ENCODE measurements at places on chromosomes 3 and 15.

- DNase-seq, result no peak
These were observed 38.8 kb upstream of the SPTBN5 start for GRCh38 chr15:41932511-41933289.

GRCh38 chr3:123783811-123784210 lies 100.3 kb downstream of the MYLK start:
- DNase-seq, result no peak

DNA sequence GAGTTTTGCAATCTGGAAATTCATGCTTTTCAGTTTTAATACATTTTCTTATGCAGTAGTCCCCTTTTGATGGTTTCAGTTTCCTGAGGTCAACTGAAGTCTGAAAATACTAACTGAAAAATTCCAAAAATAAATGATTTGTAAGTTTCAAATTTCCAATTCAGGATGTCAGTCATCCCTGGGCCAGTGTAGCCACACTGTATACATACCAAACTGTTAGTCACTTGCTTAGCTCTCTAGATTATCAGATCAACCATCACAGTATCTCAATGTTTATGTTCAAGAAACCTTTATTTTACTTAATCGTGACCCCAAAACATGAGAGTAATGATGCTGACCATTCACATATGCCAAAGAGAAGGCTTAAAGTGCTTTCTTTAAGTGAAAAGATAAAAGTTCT lies 715.5 kb downstream of the GBE1 start:
- no peak for DNase-seq

DNA sequence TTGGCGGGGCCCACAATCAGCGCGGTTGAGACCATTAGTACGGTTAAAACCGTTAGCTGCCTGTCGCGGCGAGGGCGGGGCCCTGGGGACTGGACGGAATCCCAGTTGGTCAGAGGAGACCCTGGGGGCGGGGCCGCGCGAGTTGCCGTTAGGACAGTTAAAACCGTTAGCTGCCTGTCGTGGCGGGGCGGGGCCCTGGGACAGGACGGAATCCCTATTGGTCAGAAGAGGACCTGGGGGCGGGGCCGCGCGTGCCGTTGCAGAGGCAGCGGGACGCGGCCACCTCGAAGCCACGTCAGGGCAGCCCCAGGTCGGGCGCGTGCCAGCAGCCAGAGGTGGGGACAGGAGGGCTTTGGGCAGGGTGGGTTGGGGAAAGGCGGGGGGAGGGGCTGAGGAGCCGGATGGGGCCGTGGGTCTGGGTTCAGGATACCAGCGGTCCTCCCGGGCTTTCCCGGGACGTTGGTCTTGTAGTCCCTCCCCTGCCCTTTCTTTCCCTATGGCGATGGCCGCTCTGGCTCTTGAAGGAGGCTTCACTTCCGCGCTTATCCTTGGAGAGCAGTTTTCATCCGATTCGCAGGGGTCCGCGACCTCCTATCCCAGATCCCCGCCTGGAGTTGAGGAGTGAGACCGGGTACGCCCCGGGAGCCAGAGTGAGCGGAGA lies 28.0 kb downstream of the KLHDC8B start:
- no peak for DNase-seq

DNA sequence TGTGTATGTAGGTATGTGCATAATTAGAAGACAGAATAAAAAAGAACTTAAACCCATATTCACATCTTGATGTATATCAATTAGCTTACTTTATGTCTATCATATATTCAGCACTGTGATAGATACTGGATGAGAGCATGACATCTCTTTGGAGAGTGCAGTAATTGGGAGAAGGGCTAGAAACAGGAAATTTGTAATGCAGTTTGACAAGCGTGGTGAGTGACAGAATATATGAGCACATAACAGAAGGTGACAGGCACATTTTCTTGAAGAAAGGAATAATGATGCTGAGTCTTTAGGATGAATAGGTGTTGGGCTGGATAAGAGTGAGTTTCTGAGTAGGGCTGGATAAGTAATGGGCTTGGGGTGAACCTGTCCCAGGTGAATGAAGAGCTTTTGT lies 680.3 kb upstream of the ZNF385D start:
- no peak for DNase-seq

DNA sequence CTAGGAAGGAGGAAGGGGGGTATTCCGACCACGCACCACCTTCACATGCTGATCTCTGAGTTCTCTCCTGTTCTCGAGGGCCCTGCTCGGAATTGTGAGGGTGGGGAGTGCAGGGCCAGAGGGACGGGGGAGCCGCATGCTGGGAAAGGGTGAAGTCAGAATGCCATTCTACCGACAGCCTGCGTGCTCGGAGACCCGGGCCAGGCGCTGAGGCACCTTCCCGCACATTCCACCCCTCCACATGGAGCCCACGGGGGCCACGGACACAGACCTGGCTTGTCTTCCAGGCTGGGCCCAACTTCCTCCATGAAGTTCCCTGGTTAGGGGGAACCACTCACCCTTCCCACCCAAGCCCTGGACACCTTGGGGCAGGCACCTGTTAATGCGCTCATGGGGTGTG lies 28.7 kb upstream of the PIGZ start:
- no peak for DNase-seq

GRCh38 chr15:91099616-91099994 lies 452 bp upstream of the SV2B start:
- DNase-seq, result no peak

- DNase-seq, result no peak
These were observed 143.9 kb downstream of the MAGI1 start for GRCh38 chr3:65894679-65895453.

DNA sequence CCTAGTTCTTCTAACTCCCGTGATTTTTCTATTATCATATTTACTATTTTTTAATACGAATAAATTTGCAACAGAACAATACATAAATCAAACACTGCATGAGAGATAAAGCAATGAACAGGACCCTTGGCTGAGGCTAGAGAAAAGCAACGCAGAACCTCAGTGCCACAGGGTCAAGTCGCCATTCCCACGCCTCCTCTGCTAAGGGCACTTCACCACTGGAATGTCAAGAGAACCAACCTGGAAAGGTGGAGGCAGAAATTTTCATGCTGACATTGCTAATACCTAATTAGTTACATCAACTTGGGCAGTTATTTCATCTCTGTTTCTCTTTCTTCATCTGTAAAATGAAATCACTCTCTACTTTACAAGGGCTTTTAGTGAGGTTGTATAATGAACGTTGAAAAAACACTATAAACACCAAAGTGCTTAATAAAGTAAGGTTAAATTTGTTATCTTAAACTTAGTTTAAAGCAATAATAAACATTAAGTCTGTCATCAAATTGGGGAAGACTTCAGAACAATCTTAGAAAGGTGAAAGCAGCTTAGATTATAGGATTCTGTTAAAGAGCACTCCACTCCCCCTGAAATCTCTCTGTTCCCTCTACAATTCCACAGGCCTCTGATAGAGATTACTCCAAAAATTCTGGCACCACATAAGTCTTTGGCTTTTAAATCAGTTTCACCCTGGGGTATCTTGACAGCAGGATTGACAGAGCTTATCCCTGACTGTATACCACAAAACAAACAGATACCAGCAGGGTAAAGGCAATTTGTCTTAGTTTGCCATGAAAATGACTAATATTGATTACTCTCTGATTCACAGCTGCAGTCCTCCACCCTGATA lies 41.9 kb downstream of the PLCH1 start:
- DNase-seq, result no peak

GRCh38 chr15:101498076-101498716 lies 8.7 kb upstream of the PCSK6 start:
- DNase-seq, result no peak

- no peak for DNase-seq
These were observed 25.6 kb upstream of the NR2E3 start for GRCh38 chr15:71784719-71785118.

DNA sequence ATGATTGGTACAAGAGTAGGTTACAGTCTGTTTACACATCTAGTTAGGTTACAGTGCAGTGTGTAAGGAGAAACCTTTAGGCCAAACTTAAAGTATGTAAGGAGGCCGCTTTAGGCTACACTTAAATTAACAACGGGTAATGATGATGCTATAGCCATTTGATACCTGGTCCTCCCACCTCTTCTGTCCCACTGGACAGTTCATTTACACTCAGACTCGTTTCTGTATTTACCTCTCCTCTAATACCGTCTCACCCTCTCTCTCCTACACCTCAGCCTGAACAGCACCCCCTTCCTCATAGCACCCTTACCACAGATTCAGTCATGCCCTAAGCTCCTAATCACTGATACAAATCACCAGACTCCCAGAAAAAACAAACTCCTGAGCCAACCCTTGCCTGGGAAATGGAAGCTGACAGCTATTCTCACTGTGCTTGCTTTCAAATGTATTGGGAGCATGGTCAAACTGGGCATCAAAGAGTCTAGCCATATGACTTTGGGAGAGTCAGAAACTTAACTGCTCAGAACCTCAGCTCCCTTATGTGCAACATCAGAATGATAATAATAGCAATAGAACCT lies 241.3 kb upstream of the SETMAR start:
- DNase-seq, result no peak

GRCh38 chr3:188255190-188255589 lies 101.2 kb downstream of the LPP start:
- DNase-seq, result no peak

DNA sequence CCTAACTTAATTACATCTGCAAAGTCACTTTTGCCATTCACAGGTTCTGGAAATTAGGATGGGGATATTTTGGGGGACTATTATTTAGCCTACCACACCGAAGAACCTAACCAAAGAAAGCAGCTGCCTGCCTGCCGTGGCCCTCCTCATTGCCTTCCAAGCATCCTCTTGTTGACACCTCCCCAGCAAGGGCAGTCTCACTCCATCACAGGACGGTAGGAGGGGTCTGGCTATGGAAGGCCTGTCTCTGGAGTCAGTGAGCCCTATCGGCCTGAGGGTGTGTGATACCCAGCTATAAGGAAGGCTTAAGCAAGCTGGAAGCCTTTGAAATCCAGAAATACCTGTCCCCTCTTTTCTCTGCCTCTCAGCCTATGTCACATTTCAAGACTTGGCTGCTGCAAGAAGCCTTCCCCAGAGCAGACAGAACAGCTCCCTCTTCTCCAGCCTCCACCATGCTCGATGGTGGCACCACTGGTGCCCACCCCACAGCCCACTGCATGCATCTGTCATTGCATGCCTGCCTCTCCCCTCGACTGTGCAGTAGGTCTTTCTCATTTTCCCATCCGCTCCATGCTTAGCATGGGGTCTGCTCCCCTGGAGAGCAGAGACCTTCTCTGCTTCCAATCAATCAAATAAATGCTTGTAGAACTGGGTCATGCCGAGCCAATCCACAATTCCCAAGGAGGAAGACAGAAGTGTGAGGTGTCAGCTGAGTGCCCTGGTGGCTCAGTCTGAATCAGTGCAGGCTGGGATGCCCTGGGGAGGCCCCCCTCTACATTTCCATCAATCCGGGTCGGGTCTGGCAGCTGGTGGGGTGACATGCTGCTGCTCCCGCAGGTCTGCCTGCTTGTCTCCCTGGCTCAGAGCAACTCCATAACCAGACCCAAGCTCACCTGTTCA lies 23.9 kb upstream of the LOXL1 start:
- DNase-seq, result no peak

GRCh38 chr3:149547413-149547812 lies 72.9 kb downstream of the TM4SF4 start:
- DNase-seq, result no peak

DNA sequence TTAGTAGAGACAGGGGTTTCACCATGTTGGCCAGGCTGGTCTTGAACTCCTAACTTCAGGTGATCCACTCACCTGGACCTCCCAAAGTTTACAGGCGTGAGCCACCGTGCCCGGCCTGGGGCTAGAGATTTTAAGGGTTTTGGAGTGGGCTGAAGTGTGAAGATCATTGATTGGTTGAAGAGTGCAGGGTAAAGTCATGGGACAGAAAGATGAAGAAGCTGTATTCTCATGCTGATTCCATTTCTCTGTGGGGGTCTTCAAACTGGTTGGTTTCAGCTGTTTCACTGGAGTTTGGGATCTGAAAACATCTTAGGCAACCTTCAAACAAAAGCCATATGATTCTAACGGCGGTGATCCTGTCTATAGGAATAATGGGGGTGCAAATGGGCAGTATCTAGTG lies 52.1 kb downstream of the GATM start:
- no peak for DNase-seq

- DNase-seq, result no peak
These were observed 16.5 kb downstream of the GSK3B start for GRCh38 chr3:120077731-120078130.

GRCh38 chr15:81326466-81327212 lies 2.7 kb upstream of the STARD5 start:
- DNase-seq, result no peak

- no peak for DNase-seq
These were observed 108.1 kb downstream of the USP13 start for GRCh38 chr3:179760944-179761343.

GRCh38 chr3:100641471-100642032 lies 32.2 kb downstream of the ADGRG7 start:
- no peak for DNase-seq

GRCh38 chr3:4824926-4825325 lies 154.3 kb upstream of the BHLHE40 start:
- no peak for DNase-seq

DNA sequence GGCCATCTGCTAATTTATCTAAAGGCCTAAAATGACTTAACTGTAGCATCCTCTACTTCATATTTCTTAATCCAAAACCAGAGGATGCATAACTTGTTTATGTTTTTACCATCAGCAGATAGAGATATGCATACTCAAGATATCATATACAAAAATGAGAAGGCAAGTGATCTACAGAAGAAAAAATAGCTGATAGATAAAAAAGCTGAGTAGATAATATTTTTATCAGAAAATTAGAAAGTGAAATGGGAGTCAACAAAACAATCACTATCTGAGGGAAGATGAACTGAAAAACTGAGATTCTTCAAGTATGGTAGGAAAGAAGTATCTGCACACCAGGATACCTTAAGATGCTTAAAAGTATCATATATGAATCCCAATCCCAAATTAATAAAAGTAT lies 25.4 kb downstream of the DYNC1LI1 start:
- DNase-seq, result no peak

GRCh38 chr15:58898150-58898680 lies 35.3 kb downstream of the SLTM start:
- DNase-seq, result no peak

DNA sequence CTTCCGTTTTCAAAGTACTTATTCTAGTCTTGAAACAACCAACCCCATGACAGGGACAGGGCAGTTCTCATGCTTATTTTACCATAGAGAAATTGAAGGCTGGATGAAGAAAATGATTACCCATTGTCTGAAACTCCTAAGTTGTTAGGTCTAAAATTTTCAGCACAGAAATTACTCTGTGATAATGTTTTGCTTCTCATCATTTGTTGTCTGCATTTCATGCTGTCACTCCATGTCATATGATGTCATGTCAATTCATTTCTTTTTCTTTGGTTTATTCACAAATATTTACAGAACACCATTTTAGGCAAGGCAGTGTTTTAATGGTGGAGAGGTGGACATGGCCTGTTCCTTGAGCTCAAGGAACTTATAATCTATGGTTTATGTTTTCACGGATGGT lies 98.2 kb upstream of the RASGRP1 start:
- no peak for DNase-seq

GRCh38 chr15:70436428-70436827 lies 326.9 kb downstream of the UACA start:
- DNase-seq, result no peak

GRCh38 chr15:69141833-69142232 lies 18.6 kb upstream of the GLCE start:
- DNase-seq, result no peak

- DNase-seq, result no peak
These were observed 244.2 kb downstream of the NAALADL2 start for GRCh38 chr3:175103298-175103697.

Data from activated CD4-positive, alpha-beta T cell treated with anti-CD3 and anti-CD28 coated beads for 1 hour (primary cell).